LHCN-M2 (cell line): ENCODE measurements at places on chromosomes 5 and 9. TPM values are rescaled to one million over a fixed set of nuclear protein-coding genes. Genes with fewer than 3 reads are reported as not detected.
A peak's percentile ranks its signal among the peaks of the same experiment; 100 is the strongest.

- DNase-seq: no peak
Observed at GRCh38 chr5:58599217-58599616, 16.3 kb downstream of the RAB3C start.

DNA sequence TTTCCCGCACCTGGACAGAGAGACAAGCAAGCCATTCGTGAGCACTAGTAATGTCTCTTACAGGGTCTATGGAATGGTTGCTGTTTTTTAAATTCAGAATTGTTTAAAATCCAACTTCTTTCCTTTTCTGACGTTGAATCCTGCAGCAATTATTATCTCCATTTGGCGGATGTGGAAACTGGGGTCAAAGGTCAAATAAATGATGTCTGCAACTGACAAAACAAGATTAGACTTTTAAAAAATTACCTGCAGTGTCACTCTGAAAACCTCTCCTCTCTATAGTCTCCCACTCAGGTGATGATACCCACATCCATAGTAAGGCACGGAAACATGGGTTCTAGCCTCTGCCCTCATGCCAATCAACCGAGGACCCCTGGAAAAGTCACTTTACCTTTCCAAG, 142.7 kb upstream of the SMIM23 start:
- DNase-seq: no peak

GRCh38 chr5:36459176-36460135, 146.9 kb upstream of the SLC1A3 start:
- DNase-seq: peak; percentile 35

GRCh38 chr5:90709323-90710155, 150.9 kb downstream of the ADGRV1 start:
- peak; percentile 45 for DNase-seq

DNA sequence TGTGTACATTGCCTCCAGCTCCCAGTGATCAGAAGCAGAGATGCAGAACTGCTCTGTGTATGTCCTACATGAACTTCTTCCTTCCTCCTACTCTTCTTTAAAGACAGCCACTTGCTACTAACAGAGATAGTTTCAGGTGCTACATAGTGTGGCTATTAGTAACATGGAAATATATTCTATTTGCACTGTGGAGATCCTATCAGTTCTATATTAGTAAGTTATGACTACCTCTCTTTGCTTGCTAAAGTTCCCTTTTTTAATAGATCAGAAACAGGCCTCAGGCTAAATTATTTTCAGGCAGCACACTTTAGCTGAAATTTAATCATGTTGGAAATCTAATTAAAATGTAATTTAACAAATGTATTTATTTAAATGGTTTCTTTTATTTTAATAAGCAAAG, 64.4 kb upstream of the TNFSF8 start:
- no peak for DNase-seq

Gene CD74
- total RNA-seq: 1.1 and 2.6 TPM in 2 replicates

DNA sequence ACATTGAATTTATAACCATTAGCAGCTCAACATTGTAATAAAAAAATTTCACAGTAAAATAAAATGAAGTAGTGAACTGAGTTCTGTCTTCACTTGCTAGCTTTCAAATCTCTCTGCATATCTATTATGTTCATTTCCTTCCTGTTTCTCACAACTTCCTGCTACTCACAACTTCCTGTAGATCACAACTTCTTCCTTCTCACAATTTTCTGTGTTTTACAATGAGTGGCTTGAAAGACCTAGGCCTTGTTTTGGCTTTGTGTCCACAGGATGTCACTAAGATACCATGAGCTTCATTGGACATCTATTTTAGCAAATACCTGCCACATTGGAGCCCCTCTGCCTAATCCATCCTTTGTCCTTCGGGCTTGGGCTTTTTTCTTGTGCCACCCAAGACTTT, 480.3 kb upstream of the ADAMTS16 start:
- DNase-seq: no peak

DNA sequence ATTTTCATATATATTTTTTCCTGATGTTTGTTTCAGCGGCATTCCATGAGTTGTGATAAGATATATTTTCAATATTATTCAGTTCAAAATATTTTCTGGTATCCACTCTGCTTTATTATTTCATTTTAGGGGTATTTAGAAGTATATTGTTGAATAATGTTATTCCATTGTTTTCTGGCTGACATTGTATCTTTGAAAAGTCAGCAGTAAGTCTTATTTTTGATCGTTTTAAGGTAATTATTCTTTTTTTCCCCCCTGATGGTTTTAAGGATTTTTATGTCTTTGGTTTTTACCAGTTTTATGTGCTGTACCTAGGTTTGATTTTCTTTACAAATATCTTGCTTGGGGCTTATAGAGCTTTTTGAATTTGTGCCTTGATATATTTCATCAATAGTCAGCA, 6.6 kb upstream of the GLRA1 start:
- DNase-seq: no peak

GRCh38 chr9:115766370-115766955, 387.1 kb upstream of the PAPPA start:
- no peak for DNase-seq
